ENCODE measurements at places on chromosomes 6 and 20.

- no peak for DNase-seq
These were observed 22.2 kb upstream of the SNRPB2 start for GRCh38 chr20:16707674-16708073.

DNA sequence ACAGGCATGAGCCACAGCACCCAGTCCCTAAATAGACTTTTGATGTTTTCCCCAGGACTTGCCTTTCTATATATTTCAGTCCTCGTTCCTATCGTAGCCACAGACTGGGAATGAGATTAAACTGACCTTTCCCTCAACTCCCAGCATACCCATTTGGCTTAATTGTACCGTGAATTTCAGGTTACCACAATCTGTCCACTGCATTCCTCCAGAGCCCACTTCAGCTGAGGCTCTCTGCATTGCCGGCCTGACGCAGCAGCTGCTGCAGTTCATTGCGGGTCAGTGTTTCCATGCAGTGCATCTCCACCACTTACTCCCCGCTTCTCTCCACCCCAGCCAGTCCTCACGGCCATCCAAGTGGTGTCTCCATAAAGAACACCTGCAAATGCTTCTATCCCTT is 103.1 kb upstream of the RIN2 start:
- no peak for DNase-seq

DNA sequence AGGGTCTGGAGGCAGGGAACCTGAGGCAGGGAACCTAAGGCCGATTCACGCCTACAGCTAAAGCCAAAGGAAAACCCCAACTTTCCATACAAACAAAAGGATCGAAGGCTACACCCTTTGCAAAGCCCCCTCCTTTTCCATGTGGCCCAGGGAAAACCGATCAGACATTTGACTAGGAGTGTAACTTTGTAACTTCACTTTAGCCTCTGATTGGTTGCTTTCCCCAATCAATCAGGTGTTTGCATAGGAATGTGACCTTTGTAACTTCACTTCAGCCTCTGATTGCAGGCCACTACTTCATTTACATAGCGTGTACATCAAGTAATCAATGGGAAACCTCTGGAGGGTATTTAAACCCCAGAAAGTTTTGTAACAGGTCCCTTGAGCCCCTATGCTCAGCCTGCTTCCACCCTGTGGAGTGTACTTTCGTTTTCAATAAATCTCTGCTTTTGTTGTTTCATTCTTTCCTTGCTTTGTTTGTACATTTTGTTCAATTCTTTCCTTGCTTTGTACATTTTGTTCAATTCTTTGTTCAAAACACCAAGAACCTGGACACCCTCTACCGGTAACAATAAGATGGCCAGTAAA is 43.3 kb downstream of the CHD6 start:
- no peak for DNase-seq

DNA sequence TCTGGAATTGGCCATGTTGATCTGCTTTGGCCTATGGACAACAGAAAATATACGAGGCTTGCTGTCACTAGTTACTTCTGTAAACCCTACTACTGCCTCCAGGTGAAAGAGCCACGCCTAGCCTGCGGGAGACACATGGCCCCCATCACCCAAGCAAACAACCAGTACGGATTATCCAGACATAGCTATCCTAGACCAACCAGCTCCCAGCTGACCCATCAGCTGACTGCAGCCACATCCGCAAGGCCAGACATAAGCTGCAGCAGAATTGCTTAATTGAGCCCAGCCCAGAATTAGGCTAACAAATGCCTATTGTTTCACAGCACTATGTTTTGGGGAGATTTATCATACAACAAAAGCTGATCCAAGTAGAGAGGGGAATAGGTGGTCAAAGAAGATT is 13.5 kb downstream of the REV3L start:
- no peak for DNase-seq

GRCh38 chr20:1800777-1801176 is 94.4 kb upstream of the SIRPA start:
- DNase-seq: no peak

DNA sequence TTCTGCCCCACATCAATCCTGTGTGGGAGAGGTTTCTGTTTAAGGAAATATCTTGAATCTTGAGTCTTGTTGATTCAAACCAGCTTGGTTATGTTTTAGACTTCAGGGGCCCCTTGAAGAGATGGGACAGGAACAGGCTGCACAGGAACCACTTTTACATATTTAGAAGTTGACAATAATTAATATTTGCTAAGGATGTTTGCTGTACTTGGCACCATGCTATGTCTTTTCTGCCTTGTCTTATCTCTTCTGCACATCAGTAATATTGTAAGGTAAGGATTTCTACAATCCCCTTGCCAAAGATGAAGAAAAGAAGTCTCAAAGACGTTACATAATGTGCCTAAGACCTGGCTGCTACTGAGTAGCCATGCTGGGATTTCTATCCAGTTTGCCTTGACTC is 48.0 kb upstream of the PMEPA1 start:
- no peak for DNase-seq

DNA sequence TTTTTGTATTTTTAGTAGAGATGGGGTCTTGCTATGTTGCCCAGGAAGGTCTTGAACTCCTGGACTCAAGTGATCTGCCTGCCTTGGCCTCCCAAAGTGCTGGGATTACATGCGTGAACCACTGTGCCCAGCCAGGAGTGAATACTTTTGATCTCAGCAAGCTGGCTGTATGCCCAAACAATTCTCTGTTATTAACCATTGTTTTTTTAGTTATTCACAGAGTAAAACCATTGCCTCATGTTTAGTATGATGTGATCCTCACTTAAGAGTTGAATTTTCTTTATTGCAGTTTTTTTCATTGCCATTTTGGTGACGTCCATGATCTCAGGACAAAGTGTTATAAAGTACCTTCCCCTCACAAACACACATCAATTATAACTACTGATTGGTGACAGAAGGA is 14.8 kb downstream of the C6orf141 start:
- DNase-seq: no peak

DNA sequence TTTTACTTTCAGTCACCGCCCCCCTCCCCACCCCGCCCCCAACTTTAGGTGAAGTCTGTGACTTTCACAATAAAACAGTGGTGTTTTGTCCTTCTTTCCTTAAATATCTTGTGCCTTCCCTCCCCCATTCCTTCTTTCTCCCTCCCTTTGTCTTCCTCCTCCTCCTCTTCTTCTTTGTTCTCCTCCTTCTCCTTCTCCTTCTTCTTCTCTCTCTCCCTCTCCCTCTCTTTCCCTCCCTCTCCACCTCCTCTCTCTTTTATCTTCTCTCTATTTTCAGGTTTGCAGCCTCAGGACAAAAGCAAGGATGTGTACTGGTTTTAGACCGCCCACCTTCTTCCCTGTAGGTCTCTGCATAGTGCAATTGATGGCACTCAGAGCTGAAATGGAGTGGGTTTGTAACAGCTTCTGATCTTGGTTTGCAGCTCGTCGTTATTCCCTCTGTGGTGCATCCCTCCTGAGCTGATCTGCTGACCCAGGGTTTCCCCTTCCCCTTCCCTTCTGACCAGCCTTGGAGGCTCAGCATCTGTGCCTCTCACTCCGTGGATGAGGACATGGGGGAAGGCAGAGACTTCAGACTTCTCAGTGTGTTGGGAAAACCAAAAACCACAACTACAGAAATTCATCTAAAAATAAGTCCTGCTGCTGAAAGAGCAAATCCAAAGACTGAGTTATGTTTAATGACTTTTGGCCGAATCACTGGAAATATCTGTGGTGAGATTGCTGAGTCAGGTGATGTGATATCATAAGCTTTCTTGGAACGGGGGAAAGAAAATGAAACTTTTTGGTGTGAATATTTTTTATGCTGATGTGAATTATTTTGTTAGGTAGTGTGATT is 6.9 kb downstream of the VGLL2 start:
- DNase-seq: no peak

GRCh38 chr20:48287021-48287494 is 501.8 kb upstream of the SULF2 start:
- no peak for DNase-seq

- DNase-seq: no peak
These were observed 54.3 kb upstream of the CNR1 start for GRCh38 chr6:88220493-88220892.

DNA sequence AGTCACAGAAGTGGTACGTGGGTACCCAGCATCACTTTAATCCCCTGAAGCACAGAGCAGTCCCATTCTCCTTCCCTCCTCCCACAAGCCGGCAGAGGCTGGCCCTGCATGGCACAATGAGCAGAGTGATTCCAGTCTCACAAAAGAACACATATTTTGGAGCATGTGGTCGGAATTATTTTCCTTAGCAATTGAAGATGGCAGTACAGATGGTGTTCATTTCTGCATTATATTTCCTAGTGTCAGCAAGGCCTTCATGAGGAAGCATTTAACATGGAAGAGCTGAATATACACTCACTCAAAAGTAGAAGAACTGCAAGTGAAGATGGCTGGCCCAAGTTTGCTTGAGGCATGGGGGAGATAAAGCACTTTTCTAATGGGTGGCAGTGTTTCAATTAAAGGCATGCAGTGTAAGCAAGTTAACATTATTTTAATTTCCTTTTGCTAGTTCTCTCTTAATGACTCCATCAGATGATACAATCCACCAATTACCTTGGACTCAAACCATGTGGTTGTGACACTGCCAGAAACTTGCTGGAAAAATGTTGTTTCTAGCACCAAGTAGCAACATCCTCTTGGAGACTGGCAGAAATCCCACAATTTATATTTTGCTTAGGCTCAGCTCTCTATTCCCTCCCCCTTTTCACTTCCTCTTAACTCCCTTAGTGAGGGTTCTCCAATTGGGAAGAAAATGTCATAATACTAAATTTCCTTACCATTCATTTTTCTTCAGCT is 74.4 kb downstream of the ARHGAP18 start:
- DNase-seq: no peak

- no peak for DNase-seq
These were observed 485 bp upstream of the RTF2 start for GRCh38 chr20:56467968-56468315.

DNA sequence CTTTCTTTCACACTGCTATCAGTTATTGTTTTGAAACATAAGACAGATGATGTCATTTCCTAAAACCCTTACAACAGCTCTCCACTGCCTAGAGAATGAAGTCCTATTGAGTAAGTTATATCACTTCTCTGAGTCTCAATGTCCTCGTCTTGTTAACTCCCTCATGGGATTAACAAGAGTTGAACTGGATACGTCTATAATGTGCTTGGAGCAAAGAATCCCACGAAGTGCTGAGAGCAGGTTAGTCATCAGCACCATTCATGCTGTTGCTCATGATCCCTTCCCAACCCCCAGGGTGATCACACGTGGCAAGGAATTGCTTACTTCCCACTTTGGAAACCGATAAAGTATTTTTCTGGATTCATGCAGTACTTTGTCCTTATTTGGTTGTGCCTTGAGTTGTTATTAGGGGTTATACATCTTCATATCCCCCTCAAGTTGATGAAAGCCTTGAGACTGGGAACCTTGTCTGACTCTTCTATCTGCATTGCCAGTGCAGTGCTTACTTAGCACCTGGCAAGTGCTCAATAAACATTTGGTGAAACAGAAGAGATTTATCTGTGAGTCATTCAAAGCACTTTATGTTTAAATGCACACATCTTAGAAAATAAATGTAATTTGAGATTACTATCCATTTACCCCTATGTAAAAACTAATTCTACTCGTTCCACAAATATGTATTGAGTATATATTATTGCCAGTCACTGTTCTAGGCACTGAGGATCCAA is 487.5 kb downstream of the EPM2A start:
- no peak for DNase-seq

DNA sequence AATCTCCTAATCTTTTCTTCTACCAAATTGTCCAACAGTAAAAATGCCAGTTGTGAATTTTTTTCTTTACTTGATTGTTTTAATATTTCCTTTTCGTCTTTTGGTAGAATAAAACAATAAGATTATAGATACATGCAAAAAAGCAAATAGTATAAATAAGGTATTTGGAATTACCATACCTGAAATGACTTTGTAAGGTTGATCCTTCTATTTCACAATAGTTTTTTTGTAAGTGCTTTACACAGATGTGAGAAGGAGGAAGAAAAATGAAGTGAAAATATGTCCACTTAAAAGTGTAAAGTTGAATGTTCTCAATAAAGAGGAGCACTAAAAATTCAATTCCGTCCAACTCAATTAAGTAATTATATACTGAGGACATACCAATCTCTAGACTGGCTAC is 457.6 kb downstream of the UTRN start:
- DNase-seq: no peak

GRCh38 chr20:17624551-17625245 is 54.8 kb downstream of the DSTN start:
- DNase-seq: no peak

DNA sequence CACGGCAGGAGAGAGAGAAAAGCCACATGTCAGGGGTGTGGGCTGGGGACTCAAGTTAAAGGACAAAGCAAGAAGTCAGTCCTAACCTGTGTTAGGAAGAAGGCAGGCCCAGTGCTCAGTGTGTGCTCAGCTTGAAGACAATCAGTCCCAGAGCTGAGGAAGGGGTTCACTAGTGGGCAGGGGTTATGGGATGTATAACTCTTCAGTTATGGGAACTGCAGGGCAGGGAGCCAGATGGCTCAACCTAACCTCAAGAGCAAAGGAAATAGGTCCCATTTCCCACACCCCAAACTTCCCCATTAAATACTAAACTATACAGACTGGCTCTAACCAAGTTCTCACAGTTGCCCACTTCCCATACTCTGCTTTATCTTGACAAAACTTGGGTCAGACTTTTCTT is 7.4 kb upstream of the SSTR4 start:
- DNase-seq: no peak

- no peak for DNase-seq
These were observed 42.2 kb upstream of the TPD52L1 start for GRCh38 chr6:125111219-125111983.

Measured in stimulated activated CD8-positive, alpha-beta memory T cell treated with anti-CD3 and anti-CD28 coated beads, Interleukin-15, amount 100 ng/mL, for 4 hours (primary cell).